Fibroblast of upper back skin (primary cell): ENCODE measurements at places on chromosomes 13 and 19.
A peak's percentile ranks its signal among the peaks of the same experiment; 100 is the strongest.

DNA sequence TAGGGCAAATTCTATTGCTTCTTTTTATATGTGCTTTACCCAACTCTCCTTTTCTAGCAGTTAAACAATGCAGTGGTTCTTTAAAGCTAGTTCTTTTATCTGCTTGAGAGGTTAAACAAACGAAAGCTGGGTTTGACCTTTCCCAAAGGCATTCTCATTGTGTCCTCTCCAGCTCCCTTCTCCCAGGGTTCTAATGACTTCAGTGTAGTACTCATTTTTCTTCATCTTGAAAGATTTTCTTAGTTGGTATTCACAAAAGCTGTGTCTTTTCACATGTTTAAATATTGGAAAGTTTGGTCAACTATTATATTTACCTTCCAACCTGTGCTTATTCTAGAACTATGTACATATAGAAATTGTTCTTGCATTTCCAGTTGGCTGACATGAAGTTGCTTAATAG lies 1.5 kb downstream of the WASF3 start:
- DNase-seq: no peak

DNA sequence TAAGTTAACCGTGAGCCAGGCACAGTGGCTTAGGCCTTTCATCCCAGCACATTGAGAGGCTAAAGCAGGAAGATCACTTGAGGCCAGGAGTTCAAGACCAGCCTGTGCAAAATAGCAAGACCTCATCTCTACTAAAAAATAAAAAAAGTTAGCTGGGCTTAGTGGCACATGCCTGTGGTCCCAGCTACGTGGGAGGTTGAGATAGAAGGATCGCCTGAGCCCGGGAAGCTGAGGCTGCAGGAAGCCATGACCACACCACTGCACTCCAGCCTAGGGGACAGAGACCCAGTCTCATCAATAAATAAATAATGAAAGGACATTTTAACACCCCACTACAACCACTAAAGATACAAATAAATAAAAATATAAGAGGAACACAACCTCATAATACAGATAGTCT lies 21.6 kb downstream of the LSM14A start:
- DNase-seq: no peak

GRCh38 chr19:787536-787935 lies 9.7 kb upstream of the PTBP1 start:
- no peak for DNase-seq

DNA sequence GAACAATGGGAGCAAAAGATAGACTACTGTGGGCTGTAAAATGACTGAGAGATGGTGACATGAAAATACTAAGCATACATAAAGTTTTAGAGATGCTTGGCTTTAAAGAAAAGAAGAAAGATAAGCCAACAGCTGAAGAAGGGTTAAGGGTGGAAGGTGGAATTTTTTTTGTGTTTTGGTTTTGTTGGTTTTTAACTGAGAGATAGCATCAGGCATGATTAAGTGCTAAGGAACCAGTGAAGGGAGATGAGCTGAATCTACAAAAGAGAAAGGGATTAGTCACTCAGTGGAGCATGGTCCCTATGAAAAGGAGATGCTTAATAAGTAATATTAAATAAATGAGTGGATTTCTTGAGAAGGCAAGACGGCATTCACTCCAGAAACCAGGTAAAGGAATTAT lies 12.5 kb upstream of the TBC1D4 start:
- DNase-seq: no peak

- DNase-seq: no peak
Measured at GRCh38 chr19:45249261-45250033, 1.6 kb upstream of the MARK4 start.

GRCh38 chr13:34428911-34429310 lies 513.2 kb upstream of the NBEA start:
- DNase-seq: no peak

DNA sequence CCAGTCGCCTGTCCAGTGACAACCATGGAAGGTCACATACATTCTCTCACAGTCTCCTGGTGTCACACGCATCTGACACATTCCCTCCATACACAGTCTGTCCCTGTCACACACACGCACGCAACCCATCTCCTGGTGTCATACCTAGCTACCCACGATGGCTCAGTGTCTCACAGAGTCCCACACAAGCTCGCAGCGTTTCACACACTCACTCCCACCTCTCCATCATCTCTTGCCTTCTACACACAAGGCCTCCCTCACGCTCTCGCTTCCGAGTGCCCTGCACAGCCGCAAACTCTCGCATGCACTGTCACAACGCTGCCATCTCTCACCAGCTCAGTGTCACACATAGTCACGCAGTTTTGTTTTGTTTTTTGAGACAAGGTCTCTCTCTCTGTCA lies 1.2 kb upstream of the GNG8 start:
- no peak for DNase-seq

GRCh38 chr19:42250666-42251531 lies 4.0 kb downstream of the ERF start:
- peak; percentile 41 for DNase-seq
